ENCODE measurements at places on chromosomes 13 and 19. TPM values are rescaled to one million over a fixed set of nuclear protein-coding genes. Genes with fewer than 3 reads are reported as not detected.

GRCh38 chr13:48901781-48902180, 73.9 kb upstream of the FNDC3A start:
- peak overlapping the region; percentile 28 for H3K27ac ChIP-seq
- no peaks in the 10 kb centered on the region for H3K36me3 ChIP-seq
- H3K27me3 ChIP-seq, result no peaks in the 10 kb centered on the region
- peaks cover 28% of the 10 kb centered on the region for H3K4me1 ChIP-seq
- DNase-seq, result no peak
- H3K4me3 ChIP-seq, result no peak overlapping the region

GRCh38 chr13:32409001-32409313, 19.0 kb downstream of the N4BP2L1 start:
- DNase-seq, result peak; percentile 38
- H3K36me3 ChIP-seq, result no peaks in the 10 kb centered on the region
- no peaks in the 10 kb centered on the region for H3K27me3 ChIP-seq
- peaks cover 2% of the 10 kb centered on the region for H3K4me1 ChIP-seq

DNA sequence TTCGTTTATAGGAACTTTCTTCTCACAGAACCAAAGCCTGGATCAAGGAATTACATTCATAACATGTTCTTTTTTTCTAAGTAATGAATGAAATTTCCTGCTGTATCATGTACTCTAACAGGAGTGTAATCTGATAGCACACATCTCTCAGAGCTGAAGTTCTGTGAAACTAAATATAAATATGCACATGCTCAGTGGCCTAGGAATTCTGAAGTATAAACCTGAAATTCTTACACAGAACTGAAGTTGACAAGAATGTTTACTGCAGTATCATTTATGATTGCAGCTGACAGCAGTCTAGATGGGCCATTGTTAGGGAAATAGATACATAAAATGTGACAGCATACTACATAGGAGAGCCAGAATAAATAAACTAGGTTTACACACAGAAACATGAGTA, 54.5 kb downstream of the USP12 start:
- H3K36me3 ChIP-seq, result no peaks in the 10 kb centered on the region
- no peaks in the 10 kb centered on the region for H3K4me1 ChIP-seq
- H3K4me3 ChIP-seq, result no peak overlapping the region
- no peaks in the 10 kb centered on the region for H3K27me3 ChIP-seq
- H3K27ac ChIP-seq, result no peak overlapping the region

DNA sequence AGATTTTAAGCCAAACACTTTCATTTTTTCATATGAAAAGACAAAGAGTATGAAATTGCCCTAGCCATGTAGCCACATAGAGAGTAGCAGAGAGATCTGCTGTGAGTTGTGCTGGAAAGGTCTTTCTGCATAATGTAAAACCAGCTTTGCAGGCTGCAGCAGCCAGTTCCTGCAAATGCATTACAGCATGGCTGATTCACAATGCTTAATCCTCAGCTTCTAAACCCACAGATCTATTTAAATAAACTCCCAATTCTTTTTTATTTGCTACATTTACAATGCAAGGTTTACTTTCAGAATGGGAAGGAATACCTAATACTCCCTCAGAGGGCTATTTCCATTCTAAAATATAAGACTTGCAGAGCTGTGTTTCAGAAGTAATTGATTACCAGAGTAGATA, 185.6 kb upstream of the STARD13 start:
- H3K27ac ChIP-seq, result no peak overlapping the region
- no peaks in the 10 kb centered on the region for H3K4me1 ChIP-seq
- H3K4me3 ChIP-seq, result no peak overlapping the region

GRCh38 chr13:25920931-25921330, 130.9 kb downstream of the SHISA2 start:
- DNase-seq, result no peak
- no peak overlapping the region for H3K4me3 ChIP-seq
- H3K4me1 ChIP-seq, result no peaks in the 10 kb centered on the region
- no peaks in the 10 kb centered on the region for H3K36me3 ChIP-seq
- H3K27me3 ChIP-seq, result no peaks in the 10 kb centered on the region

GRCh38 chr13:83352391-83352790, 529.9 kb downstream of the SLITRK1 start:
- H3K4me3 ChIP-seq, result no peak overlapping the region
- no peaks in the 10 kb centered on the region for H3K4me1 ChIP-seq
- H3K36me3 ChIP-seq, result no peaks in the 10 kb centered on the region
- DNase-seq, result no peak
- no peaks in the 10 kb centered on the region for H3K27me3 ChIP-seq

DNA sequence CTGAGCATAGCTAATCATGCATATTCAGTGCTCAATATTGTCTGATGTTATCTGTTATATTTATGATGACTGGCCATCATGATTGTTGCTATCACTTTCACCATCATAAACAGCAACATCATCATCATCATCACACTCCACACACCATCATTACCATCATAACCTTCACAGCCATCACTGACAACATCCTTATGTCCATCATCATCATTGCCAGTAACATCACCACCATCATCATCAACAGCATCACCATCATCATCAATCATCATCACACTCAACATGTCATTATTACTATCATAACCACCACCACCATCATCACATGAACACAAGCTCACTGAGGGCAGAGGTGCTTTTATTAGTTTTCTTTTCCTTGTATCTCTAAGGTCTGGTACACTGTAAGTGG, 75.9 kb downstream of the MBD3L1 start:
- no peak overlapping the region for H3K27ac ChIP-seq
- no peak overlapping the region for H3K4me3 ChIP-seq

- no peaks in the 10 kb centered on the region for H3K4me1 ChIP-seq
- peaks cover 15% of the 10 kb centered on the region for H3K27me3 ChIP-seq
- H3K4me3 ChIP-seq, result no peak overlapping the region
- no peak for DNase-seq
- no peak overlapping the region for H3K27ac ChIP-seq
These were observed 178.9 kb downstream of the OLFM4 start for GRCh38 chr13:53207556-53207955.

DNA sequence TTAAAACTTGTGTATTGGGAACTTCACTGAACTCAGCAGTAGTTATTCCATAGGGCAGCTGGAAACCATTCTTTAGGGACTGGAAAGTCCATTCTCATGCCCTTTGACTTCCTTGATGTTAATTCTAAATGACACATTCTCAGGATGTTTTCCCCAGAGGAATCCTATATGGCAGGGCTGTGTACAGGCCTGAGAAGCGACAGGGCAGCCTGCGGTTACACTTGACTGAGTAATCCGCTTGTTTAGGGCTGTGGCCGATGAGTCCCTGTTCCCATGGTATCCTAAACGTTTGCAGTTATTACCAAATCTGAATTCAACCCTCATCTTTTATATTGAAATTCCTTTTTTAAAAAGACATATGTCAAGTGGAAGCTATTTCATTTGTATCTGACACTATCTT, 83.5 kb downstream of the COL4A2 start:
- no peak overlapping the region for H3K4me3 ChIP-seq
- H3K4me1 ChIP-seq, result peaks cover 22% of the 10 kb centered on the region
- H3K27me3 ChIP-seq, result no peaks in the 10 kb centered on the region
- H3K36me3 ChIP-seq, result no peaks in the 10 kb centered on the region
- no peak overlapping the region for H3K27ac ChIP-seq
- no peak for DNase-seq

- H3K36me3 ChIP-seq, result peaks cover 5% of the 10 kb centered on the region
- H3K27me3 ChIP-seq, result no peaks in the 10 kb centered on the region
- H3K4me1 ChIP-seq, result peaks cover 60% of the 10 kb centered on the region
- H3K27ac ChIP-seq, result no peak overlapping the region
- DNase-seq, result no peak
- H3K4me3 ChIP-seq, result no peak overlapping the region
These were observed 14.6 kb downstream of the KDM4B start for GRCh38 chr19:4983346-4984105.

- DNase-seq, result peak; percentile 45
- no peaks in the 10 kb centered on the region for H3K4me1 ChIP-seq
- H3K36me3 ChIP-seq, result no peaks in the 10 kb centered on the region
- no peaks in the 10 kb centered on the region for H3K27me3 ChIP-seq
These were observed 18.8 kb upstream of the EDDM13 start for GRCh38 chr19:56253737-56254136.

- peaks cover 10% of the 10 kb centered on the region for H3K4me1 ChIP-seq
- peak overlapping the region; percentile 96 for H3K27ac ChIP-seq
- peak overlapping the region; percentile 82 for H3K4me3 ChIP-seq
- peak; percentile 31 for DNase-seq
- H3K36me3 ChIP-seq, result no peaks in the 10 kb centered on the region
These were observed 413 bp downstream of the N4BP2L2 start for GRCh38 chr13:32538143-32538620.

GRCh38 chr19:326871-327270, 17.7 kb downstream of the MIER2 start:
- H3K4me3 ChIP-seq, result no peak overlapping the region
- no peaks in the 10 kb centered on the region for H3K4me1 ChIP-seq
- no peaks in the 10 kb centered on the region for H3K27me3 ChIP-seq
- DNase-seq, result no peak
- no peak overlapping the region for H3K27ac ChIP-seq

DNA sequence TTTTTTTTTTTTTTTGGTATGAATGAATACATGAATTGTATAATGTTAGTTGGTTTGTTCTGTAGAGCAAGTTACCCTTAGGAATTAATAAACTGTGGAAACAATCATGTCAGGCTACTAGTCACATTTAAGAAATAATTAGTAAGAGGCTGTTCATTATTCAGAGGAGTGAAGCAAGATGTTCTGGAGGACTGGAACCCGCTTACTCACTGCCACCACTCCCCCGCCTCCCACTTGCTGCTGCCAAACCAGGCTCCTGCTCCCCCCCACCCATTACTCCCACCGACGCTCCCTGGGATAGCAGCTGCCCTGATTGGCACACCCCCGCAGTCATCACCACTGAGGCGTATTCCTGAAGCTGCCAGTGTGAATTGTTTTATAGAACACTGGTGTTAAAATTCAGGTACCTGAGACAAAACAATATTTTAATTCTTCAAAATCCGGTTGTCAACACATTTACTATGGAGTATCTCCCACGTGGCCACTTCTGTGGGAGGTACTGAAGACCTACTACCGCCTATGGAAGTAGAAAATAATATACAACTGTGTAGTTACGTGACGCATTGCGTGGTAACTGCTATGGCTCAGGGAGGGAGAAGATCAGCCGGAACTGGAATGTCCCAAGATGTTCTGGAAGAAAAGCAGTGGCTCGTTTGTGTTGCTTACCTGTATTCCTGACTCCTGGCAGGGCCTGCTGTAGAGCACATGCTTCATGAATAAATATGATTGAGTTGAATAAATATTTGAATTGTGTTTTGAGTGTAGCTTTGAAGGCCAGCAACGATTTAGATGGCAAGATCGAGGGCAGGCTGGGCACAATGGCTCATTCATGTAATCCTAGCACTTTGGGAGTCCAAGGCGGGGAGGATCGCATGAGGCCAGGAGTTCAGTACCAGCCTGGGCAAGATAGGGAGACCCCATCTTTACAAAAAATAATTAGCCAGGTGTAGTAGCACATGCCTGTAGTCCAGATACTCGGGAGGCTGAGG, 1.7 kb downstream of the DPY19L3 start:
- peaks cover 37% of the 10 kb centered on the region for H3K36me3 ChIP-seq
- peaks cover 37% of the 10 kb centered on the region for H3K4me1 ChIP-seq
- H3K27ac ChIP-seq, result peak overlapping the region; percentile 97
- H3K27me3 ChIP-seq, result no peaks in the 10 kb centered on the region
- peak overlapping the region; percentile 84 for H3K4me3 ChIP-seq

GRCh38 chr13:46687810-46688209, 109.2 kb downstream of the ESD start:
- DNase-seq, result no peak
- peaks cover under 1% of the 10 kb centered on the region for H3K36me3 ChIP-seq
- H3K27me3 ChIP-seq, result no peaks in the 10 kb centered on the region
- no peak overlapping the region for H3K4me3 ChIP-seq

DNA sequence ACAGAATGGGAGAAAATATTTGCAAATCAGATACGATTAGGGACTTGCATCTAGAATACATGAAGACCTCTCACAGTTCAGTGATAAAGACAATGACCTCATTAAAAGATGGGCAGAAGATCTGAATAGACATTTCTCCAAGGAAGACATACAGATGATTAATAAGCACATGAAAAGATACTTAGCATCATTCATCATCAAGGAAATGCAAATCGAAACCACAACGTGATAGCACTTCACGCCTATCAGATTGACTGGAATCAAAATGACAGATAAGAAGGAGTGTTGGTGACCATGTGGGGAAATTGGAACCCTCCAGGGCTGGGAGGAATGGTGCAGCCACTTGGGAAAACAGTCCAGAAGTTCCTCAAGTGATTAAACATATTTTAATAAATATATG, 25.8 kb downstream of the CFAP97D2 start:
- H3K27ac ChIP-seq, result no peak overlapping the region
- H3K4me3 ChIP-seq, result no peak overlapping the region
- no peak for DNase-seq
- no peaks in the 10 kb centered on the region for H3K36me3 ChIP-seq

DNA sequence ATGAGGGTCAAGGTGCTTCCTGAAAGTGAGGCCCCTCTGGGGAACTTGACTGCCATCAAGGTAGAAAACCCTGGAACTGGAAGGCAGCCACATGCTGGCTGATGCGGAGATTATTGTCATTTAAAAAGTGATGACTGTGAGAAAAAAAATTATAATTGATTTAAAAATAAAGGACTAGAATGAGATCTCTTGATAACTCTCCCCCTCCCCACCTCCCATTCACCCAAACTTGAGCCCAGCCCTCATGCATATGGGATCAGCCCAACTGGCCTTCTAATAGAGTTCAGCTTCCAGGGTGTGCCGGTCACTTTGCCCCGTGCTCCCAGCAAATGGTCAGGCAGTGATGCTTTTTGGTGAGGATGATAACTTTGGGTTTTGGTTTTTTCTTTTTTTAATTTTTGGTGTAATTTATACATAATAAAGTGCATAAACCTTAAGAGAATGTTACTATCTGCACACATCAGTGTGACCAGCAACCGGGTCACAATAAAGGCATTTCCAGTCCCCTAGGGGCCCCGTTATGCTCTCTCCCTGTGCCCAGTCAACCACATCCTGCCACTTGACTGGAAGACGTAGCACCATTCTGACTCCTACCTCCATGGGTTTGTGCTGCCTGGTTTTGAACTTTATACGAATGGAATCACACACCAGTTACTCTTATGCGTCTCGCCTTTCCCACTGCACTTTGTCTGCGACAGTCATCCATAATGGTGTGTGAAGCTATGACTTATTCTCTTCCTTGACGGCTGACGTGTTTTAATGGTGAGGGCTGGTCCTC, 187.9 kb downstream of the USP12 start:
- H3K27me3 ChIP-seq, result peaks cover 6% of the 10 kb centered on the region
- H3K4me3 ChIP-seq, result no peak overlapping the region
- H3K36me3 ChIP-seq, result no peaks in the 10 kb centered on the region
- H3K4me1 ChIP-seq, result peaks cover 3% of the 10 kb centered on the region

Gene PPP1R12C
- 93.2 TPM for total RNA-seq

Gene PPFIA3
- total RNA-seq, result 6.6 TPM

Gene MYO1F
- total RNA-seq, result 42.6 TPM

Gene SLC6A16
- total RNA-seq, result 1.0 TPM

Gene FBXO27
- 11.9 TPM for total RNA-seq

Gene WDR62
- total RNA-seq, result 3.7 TPM

Gene EDNRB
- total RNA-seq, result 58.4 TPM

Gene RASGRP4
- total RNA-seq, result 5.3 TPM

Gene KLF2
- total RNA-seq, result 75.9 TPM

Gene CABP5
- total RNA-seq, result not detected

Gene CD37
- 59.0 TPM for total RNA-seq

Gene ZSCAN4
- not detected for total RNA-seq

Measured in left lung (tissue), 14 donors.